ENCODE measurements at places on chromosomes 1 and 21.

GRCh38 chr1:154619181-154619948, 11.4 kb upstream of the ADAR start:
- DNase-seq: no peak

DNA sequence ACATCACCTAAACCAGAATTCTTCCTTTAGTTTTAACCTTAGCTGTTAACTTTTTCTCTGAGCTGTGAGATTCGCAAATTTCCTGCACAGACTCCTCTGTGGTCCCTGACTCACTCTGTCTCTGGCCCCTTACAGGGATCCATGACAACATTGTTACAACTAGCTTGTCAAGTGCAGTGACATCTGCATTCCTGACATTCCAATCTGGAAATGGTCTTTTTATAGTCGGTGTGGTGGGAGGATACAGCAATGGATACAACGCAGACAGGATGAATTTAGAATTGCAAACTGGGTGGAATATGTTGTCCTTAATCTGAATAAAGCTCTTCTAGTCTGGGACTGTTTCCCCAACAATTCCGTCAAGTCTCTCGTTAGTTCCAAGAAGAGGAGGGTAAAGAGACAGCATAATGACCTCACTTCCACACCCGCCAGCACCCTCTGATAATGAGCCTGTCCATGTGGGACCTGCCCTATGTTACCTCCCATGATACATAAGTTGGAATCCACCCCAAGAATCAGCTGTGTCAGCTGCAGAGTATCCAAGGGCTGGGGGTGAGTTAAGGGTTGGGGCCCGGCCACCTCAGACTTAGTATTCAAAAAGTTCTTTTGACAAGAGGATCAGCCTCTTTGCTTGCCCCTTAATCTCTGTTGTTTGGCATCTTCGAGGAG, 49.4 kb downstream of the ILDR2 start:
- DNase-seq: peak; percentile 46

- no peak for DNase-seq
Observed at GRCh38 chr1:18893120-18893519, 9.2 kb downstream of the ALDH4A1 start.

GRCh38 chr1:240169188-240169587, 77.5 kb downstream of the FMN2 start:
- peak; percentile 13 for DNase-seq

DNA sequence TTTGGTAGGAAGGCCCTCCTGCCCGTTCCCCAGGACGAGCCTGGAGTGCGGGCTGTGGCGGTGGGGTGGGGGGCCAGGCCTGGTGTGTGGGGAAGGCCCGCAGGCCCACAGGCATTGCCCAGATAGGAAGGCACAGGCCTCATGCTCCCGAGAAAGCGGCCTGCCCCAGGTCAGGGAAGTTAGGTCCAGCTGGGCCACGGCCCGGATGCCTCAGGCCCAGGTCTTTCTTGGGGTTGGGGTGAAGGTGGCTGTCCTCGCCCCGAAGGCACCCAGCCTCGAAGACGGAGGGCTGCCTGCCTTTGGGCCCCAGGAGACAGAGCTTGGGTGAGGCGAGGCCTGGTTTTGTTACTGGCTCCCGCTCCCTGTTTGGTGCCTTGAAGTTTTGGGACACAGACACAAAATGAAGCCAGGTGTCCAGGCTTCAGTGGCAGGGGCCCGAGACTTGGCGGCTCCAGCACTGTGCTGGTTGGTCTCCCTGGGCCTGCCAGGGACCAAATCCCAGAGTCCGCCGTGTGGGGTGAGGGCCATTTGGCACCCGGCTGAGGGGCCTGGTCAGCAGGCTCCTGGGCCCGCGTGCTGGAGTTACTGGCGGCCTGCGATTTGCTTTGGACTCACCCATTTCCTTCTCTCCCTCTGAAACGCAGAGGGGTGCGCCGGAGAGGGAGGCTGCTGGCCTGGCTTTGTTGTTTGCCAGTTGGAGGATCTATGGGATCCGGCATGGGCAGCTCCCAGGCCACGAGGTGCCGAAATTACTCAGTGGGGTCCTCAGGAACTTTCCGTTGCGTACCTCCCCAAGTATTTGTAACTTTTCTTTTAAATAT, 2.0 kb downstream of the SKI start:
- no peak for DNase-seq

- no peak for DNase-seq
Observed at GRCh38 chr1:2594001-2594640, 7.5 kb downstream of the PRXL2B start.

- no peak for DNase-seq
Observed at GRCh38 chr21:46457801-46458314, 833 bp upstream of the DIP2A start.

All from neural progenitor cell (in vitro differentiated cells).